Sigmoid colon (tissue), 7 donors: ENCODE measurements at places on chromosomes 12 and 14. TPM values are rescaled to one million over a fixed set of nuclear protein-coding genes. Genes with fewer than 3 reads are reported as not detected.

Gene LUM
- 85.2 TPM for total RNA-seq

Gene MEG3
- 168 TPM for total RNA-seq

Gene ZNF385A
- 5.6 TPM for total RNA-seq

Gene NFKBIA
- 340 TPM for total RNA-seq

Gene RHOJ
- total RNA-seq, result 10.5 TPM

Gene NEMP1
- 13.6 TPM for total RNA-seq

Gene NPFF
- not detected for total RNA-seq

Gene TCL1B
- not detected for total RNA-seq

Gene AQP5
- total RNA-seq, result not detected

Gene TMEM63C
- total RNA-seq, result 1.3 TPM

Gene IL31
- total RNA-seq, result not detected

Gene PTHLH
- total RNA-seq, result 7.5 TPM

Gene CLMN
- total RNA-seq, result 4.4 TPM

Gene WNT1
- not detected for total RNA-seq

Gene SLC39A5
- total RNA-seq, result not detected

Gene ALG10
- 5.0 TPM for total RNA-seq

Gene RPS29
- 17,843 TPM for total RNA-seq

Gene HCAR2
- not detected for total RNA-seq

Gene SCNN1A
- 1.1 TPM for total RNA-seq

Gene TPPP2
- not detected for total RNA-seq

DNA sequence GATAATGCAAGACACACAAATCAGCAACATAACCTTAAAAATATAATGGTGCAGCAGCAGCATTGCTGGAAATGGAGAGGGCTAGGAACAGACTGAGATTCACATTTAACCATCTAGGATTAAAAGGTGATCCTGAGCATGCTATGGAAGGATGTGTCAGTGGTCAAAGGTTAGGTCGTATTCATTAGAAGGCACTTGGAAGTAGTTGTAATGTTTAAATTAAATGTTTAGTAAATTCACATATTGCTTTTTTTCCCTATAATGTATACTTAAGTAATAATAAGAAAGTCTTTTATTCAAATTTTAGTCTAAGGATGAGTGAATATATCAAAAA lies 368.6 kb upstream of the PDE3A start:
- DNase-seq, result no peak

DNA sequence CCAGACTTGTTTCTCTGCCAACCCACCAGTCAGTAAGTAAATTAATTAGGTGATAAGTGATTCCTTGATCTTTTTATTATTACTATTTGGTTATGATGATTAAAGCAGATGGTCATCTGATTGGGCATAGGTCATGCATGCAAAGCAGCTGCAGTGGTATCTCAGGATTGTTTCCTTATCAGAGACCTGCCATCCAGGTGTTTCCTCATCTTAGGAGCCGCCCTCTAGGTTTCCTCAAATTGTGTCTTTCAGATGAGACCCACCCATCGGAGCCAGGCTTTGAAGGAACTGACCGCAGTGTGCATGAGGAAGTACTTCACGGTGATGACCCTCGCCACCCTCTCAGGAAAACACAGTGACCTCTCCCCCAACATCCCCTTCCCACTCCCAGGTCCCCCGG lies 63.3 kb downstream of the ZFP36L1 start:
- no peak for DNase-seq

- no peak for DNase-seq
These were observed 127.6 kb upstream of the EVL start for GRCh38 chr14:99937475-99938244.

DNA sequence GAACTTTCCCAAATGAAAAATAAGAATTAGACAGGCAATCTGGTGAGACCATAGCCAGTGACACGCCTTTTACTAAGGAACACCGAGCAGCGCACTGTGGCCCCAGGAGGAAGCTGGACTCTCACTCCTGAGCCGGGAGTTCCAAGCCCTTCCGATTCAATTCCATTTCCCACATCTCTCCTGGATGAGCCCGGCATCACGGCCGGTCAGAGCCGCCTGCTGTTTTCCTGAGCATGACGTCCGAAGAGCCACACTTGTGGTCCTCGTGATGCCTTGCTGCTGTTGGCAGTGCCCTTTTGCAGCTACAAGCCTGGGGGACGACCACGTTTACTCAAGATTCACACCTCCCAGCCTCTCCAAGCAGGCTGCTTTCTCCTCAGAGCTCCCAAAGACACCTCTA lies 40.8 kb downstream of the FBXL14 start:
- DNase-seq, result no peak

GRCh38 chr12:24664161-24664880 lies 284.6 kb downstream of the BCAT1 start:
- DNase-seq, result no peak

DNA sequence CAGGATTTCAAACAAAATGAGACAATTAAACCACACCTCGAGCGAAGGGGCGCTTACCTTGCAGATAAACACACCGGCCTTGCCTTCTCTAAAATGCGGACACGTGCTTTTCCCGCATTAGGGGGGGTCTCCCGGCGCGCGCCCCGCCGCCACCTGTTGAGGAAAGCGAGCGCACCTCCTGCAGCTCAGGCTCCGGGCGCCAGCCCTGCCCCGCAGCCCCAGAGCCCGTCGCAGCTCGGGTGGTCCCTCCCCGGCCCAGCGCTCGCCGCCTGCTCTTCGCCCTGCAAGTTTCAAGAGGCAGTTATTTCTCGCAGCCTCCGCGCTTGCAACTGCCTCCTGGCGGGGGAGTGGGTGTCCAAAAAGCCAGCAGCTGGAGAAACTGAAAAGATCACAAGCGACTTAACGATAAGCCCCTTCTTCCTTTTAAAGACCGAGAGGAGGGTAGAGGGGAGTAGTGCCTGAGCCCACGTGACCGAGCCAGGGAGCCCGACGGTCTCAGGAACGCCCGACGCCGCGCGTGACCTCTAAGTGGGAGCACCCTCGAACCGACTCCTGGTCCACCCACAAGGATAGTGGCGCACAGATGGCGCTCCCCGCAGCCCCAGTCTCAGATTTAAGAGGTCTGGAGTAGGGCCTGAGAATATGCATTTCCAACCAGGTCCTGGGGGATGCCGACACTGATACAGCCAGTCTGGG lies at the start of gene ESR2:
Gene ESR2 (minus strand): TSS at position 396 of the 696 bp plus-strand sequence. CDS start 11,386 bp downstream, outside the sequence.
- DNase-seq, result no peak

- no peak for DNase-seq
These were observed 11.0 kb downstream of the PAPLN start for GRCh38 chr14:73248108-73248868.

GRCh38 chr12:69068448-69068847 lies 135.5 kb upstream of the CPM start:
- DNase-seq, result no peak

- peak; percentile 7 for DNase-seq
These were observed 20.1 kb upstream of the PLEK2 start for GRCh38 chr14:67432050-67432564.

DNA sequence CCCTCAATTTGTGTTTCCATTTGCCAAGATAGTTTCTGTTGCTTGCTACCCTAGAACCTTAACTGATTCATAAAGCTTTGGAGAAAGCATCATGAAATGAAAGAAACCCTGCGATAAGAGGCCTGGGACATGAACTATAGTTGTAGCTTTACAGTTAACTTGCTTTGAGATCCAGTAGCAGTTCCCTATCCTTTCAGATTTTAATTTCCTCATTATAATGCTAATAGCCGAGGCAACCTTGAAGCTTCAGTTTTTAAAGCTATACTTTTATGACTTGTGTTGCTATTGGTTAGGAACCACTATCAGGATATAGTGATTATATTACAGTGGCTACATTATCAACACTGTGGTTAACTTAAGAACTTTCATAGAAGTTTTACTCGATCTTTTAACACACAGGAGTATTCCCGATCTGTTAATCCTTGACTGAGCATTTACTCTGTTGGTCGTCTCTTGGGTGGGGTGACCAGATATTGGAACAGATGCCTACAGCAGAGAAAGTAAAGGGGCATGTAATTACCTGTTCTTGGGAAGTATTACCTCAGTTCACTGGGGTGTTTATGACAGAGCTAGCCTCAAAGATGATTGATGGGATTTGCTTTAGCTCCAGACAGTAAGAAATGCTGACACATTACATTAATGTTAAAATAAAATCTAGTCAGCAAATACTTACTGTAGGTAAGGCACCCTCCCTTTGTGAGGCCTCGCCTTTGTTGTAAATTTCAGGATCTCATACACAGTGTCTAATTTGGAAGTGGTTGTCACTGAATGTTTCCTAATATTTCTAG lies 86.2 kb upstream of the CSRP2 start:
- no peak for DNase-seq

- DNase-seq, result no peak
These were observed 16.2 kb downstream of the SPIC start for GRCh38 chr12:101491329-101491728.

GRCh38 chr14:73610687-73611086 lies 1.6 kb upstream of the ACOT6 start:
- DNase-seq, result no peak

DNA sequence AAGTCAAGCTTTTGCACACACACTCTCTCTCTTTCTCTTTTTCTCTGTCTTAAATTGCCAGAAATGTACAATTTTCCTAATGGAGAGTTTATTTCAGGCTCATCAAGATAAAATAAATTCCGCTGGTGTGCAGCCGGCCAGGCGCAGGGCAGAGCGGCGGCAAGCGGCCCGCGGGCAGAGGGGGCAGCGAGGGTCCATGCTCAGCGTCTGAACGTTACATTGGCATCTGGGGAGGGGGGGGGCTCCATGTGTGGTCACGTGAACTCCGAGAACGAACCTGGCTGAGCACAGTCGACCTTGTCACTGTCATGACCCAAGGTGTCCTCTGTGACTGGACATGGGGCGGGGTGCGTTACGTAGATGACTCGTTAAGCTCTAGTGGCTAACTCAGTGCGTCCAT lies 23.8 kb upstream of the FZD10 start:
- no peak for DNase-seq

DNA sequence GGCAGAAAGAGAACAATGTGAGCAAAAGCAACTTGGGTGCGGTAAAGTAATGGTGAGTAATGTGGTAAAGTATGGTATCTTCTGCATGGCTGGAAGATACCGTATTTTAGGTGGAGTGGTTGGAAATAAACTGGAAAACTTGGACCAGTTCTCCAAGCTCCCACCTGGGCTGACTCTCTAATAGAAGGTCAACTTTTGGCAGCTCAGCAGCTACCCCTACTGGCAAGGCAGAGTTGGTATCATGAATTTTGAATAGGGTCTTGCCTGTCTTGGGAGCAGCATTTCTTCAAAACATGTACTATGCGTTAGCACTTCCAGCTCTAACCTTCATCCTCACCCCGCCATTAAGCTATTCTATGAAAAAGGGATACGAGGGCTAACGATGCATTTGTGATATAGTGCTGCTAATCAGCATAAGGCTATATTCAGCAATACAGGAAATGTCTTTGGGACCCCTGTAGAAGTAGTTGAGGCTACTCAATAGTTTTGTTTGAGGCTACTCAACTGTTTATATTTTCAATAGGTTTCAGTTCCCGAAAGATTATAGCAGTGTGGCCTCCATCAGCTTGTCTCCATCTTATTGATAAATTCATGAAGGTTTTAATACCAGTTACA lies 276.3 kb upstream of the FAR2 start:
- no peak for DNase-seq

DNA sequence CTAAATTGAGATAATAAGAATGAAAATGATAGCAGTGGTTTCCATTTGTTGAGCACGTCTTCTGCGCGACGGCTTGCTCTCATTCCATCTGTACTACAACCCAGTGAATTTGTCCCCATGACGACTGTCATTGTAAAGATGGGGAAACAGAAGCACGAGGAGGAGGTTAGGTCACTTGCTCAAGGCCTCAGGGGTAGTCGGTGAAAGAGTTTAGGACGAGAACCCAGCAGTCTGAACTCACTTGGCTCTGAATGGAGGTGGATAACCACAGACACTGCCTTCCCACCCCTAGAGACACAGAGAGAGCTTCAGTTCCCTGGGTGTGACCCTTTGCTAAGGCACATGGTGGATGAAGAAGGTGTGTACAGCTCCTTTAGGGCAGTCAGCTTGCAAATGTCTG lies 30.9 kb upstream of the PLEKHG3 start:
- DNase-seq, result no peak

GRCh38 chr14:101235335-101236103 lies 325.8 kb upstream of the DIO3 start:
- peak; percentile 79 for DNase-seq

GRCh38 chr14:21528381-21529348 lies 2.5 kb upstream of the SALL2 start:
- no peak for DNase-seq

DNA sequence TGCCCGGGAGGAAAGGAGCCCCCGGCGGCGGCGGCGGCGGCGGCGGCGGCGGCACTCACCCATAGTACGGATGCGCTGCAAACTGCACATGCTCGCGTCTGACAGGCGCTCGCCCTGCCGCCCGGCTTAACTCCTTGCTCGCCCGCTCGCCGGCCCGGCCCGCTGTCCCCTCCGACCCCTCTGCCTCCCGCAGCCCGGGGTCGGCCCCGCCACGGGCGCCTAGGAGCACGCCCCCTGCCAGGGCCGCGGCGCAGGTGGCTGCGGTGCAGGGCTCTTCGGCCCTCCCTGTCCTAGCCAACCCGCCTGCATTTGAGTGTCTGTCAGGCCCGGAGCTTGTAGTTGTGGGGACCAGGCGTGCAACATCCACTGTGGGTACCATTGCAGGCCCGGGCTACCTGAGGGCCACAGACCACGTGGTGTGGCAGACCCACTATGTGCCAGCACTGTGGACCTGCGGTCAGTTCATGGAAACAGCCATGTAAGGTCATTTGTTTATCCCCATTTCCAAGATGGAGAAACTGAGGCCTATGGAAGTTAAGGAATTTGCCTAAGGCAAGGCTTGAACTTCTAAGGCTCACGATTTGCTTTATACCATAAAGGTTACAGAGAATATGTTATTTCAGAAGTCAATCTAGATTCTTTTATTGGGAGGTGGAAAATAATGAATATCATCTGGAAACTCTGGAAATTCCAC lies 17.6 kb upstream of the PLEKHH1 start:
- no peak for DNase-seq

- no peak for DNase-seq
These were observed 341.8 kb downstream of the C12orf50 start for GRCh38 chr12:87687362-87687761.

DNA sequence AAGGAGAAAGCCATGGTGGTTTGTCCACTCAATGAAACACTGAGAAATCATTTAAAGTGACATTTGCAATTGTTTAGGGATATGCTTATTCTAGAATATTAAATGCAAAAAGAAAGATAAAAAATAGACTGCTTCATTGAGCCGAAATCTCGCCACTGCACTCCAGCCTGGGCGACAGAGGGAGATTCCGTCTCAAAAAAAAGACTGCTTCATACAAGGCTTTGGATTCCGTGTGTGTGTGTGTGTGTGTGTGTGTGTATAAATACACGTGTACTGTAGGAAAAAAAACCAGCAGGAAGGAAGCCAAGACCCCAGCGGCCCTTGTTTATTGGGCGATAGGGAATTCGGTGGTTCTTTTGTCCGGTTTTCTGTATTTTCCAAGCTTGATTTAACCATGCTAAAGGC lies 3.2 kb upstream of the ZNF839 start:
- DNase-seq, result no peak

- DNase-seq, result no peak
These were observed 86.9 kb downstream of the EPS8 start for GRCh38 chr12:15702276-15702675.

DNA sequence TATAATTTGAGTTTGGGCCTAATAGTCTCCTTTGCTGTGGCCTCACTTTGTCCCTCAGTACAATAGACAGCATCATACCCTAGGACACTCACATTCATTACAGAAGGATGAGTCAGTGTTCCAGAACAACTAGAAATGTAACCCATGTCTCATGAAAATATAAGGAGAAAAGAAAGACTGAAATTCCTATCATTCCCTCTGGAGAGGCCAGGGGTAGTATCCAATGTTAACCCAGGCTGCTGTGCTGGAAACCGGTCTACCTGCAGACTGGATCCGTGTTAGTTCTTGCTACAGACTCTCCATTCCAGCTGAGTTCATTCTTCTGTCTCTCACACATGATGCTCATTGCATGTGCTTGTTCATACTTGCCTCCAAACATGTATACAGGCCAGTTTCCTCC lies 75.8 kb upstream of the HOXC13 start:
- DNase-seq, result no peak
